ENCODE measurements at places on chromosomes 5 and 9.

- peak overlapping the region; percentile 17 for H3K27ac ChIP-seq
- no peaks in the 10 kb centered on the region for H3K36me3 ChIP-seq
- H3K27me3 ChIP-seq, result no peaks in the 10 kb centered on the region
- H3K4me1 ChIP-seq, result peaks cover 29% of the 10 kb centered on the region
- no peak for DNase-seq
Observed at GRCh38 chr5:138844125-138844461, 31.0 kb downstream of the LRRTM2 start.

GRCh38 chr9:125089331-125089730 lies 54.0 kb downstream of the SCAI start:
- no peak overlapping the region for H3K27ac ChIP-seq
- no peak overlapping the region for H3K4me3 ChIP-seq
- peaks cover 5% of the 10 kb centered on the region for H3K4me1 ChIP-seq
- DNase-seq, result no peak
- no peaks in the 10 kb centered on the region for H3K27me3 ChIP-seq

GRCh38 chr5:140881889-140882590 lies at the start of gene PCDHA13:
Gene PCDHA13, plus strand, starts transcription at chr5:140882124. Its CDS starts 145 bp downstream, at chr5:140882269.
- no peaks in the 10 kb centered on the region for H3K4me1 ChIP-seq
- DNase-seq, result peak; percentile 90
- H3K27ac ChIP-seq, result peak within 1 kb of the TSS; percentile 36
- peak within 1 kb of the TSS; percentile 51 for H3K4me3 ChIP-seq
- H3K27me3 ChIP-seq, result no peaks in the 10 kb centered on the region

- H3K27me3 ChIP-seq, result no peaks in the 10 kb centered on the region
- H3K36me3 ChIP-seq, result no peaks in the 10 kb centered on the region
- H3K27ac ChIP-seq, result no peak overlapping the region
- peaks cover 21% of the 10 kb centered on the region for H3K4me1 ChIP-seq
Observed at GRCh38 chr9:113567361-113568080, 104.0 kb downstream of the RGS3 start.
